Thoracic aorta (tissue), 2 donors: ENCODE measurements at places on chromosomes 5 and 9. TPM values are rescaled to one million over a fixed set of nuclear protein-coding genes. Genes with fewer than 3 reads are reported as not detected.

- DNase-seq: no peak
Measured at GRCh38 chr5:41004931-41005330, 66.2 kb downstream of the MROH2B start.

DNA sequence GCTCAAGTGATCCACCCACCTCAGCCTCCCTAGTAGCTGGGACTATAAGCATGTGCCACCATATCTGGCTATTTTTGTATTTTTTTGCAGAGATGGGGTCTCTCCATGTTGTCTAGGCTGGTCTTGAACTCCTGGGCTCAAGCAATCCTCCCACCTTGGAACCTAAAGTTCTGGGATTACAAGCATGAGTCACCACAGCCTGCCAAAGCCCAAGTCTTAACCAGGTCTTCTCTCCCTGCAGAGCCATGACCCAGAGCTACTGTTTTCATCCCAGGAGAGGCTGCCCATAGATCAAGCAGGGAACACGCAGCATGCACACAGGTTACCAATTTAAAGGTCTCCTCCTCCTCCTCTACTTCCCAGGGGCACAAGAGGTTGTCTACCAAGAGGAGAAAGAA is 29.7 kb downstream of the PCDHGC5 start:
- no peak for DNase-seq

WDR38 gene
- total RNA-seq: not detected

PIP5KL1 gene
- 6.0 TPM for total RNA-seq

PIGO gene
- total RNA-seq: 13.9 TPM

FAM78A gene
- total RNA-seq: 5.7 TPM
